ENCODE measurements at places on chromosomes 1 and 21.

DNA sequence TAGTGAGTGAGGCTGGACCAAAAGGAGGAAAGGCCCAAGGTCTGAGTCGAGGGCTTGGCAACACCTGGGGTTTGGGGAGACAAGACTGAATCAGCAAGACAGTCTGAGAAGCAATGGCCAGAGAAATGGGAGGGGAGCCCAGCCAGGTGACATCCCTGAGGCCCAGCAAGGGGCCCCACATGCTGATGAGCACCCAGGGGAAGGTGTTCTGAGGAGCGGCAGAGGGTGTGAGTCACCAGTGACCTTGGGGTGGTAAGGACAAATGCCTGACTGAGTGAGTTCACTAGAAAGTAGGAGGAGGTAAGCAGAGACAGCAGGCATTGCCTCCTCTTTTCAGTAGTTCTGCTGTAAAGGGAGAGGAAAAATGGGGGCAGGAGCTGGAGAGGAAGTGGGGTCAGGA lies 192.4 kb upstream of the GALNT2 start:
- DNase-seq = no peak

DNA sequence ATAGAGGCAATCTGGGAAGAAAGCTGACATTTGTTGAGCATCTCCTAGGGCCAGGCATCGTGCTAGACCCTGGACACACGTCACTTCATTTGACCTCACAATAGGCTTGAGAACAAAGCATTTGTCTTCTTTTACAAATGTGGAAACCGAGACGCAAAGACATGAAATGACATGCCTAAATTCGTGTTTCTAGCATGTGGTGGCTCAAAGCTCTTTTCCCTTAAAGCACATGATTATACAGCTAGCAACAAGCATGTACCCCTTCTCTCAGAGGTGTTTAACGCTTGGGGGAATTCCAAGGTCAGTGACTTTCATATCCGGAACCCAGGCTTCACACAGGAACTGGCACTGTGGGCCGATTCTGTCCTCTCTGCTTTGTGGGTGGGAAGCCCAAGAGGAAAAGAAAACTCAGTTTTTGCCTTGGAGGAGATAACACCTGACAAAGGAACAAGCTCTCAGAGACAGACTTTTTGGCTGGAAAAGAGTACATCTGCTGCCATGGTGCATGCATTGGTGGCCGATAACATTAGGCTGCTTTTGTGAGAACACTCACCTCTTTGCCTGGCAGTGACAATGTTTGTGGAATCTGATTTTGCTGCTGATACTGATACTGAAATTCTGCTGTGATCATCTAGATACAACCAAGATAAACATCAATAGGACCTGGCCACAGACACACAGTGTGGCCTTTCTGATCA lies 15.4 kb upstream of the CD2 start:
- no peak for DNase-seq

GRCh38 chr1:246530482-246530881 lies 23.4 kb upstream of the SMYD3 start:
- DNase-seq = no peak

DNA sequence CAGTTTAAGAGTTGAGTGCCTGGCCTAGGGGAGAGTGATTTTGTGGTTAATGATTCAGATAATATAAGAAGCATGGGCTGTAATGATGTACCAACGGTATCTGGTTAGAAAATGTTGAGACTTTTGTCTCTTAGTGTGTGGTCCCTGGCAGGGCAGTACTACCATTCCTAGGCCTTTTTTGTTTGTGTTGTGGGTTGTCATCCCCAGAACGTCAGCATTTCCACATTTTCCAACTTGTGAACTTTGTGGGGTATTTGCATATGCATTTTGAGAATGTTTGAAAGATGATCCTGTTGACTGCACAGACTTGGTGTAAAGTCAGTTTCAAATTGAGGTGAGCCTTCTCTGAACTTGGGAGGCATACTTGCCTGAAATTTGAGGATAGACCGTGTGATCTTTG lies 11.4 kb downstream of the NEK7 start:
- no peak for DNase-seq

DNA sequence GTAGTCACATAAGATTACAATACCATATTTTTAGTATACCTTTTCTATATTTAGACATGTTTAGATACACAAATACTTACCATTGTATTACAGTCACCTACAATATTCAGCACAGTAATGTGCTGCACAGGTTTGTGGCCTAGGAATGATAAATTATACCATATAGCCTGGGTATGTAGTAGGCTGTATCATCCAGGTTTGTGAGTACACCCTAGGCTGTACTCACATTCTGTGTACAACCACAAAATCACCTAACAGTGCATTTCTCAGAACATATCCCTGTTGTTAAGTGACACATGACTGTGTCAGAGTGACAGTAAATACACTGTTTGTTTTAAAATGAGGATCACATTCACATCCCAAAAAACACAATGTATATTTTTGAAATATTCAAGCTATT lies 11.2 kb downstream of the KRTAP21-3 start:
- no peak for DNase-seq

DNA sequence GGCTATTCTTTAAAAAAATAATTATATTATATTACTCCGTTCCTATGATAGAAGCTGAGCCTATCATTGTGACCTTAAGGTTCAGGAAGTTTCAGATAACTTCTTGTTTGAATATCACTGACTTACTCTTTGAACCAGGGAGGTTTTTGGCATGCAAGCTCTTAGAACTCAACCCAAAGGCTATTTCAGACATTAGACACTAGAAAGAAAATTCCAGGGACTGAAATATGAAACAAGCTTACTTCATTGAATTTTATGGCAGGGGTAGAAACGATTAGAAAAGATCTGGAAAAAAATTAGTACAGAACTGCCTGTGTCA lies 159.6 kb downstream of the DENND1B start:
- DNase-seq = no peak

- no peak for DNase-seq
These were observed 3.1 kb downstream of the TACSTD2 start for GRCh38 chr1:58573705-58574591.

- DNase-seq = no peak
These were observed 609.0 kb upstream of the PRMT6 start for GRCh38 chr1:106447466-106447865.

DNA sequence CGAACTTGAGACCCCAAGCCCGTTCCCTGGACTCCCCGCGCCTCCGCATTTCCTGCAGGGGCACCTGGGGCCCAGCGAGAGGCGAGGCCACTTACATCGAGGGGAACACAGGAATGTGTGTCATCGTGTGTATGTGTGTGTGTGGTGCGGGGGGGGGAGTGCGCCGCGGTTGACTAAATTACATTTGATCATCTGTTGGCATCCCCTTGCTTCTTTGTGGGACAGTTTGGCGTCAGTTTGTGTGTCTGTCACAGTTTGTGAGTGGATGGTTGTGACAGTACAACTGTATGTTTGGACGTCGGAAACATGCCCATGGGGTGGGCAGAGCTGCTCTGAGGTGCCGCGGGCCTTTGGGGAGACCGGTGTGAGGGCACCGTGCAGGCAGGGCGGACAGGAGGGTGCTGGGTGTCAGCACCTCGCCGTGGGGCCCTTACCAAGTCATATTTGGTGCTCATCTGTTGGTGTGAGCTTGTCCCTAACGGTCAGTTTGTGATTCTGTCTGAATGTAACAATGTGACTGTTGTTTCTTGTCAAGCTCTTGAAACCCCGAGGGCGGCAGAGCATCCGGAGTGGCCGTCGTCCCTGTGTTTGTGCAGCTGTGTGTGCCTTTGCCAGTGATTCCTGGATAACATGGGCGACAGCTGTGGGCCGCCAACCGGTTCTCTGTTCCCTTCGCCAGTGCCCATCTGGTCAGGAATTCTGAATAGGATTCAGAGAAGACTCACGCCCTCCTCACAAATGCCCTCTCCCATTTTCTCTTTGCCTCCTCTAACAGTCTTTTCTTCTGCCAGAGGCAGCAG lies 899 bp downstream of the OPRD1 start:
- peak; percentile 13 for DNase-seq

DNA sequence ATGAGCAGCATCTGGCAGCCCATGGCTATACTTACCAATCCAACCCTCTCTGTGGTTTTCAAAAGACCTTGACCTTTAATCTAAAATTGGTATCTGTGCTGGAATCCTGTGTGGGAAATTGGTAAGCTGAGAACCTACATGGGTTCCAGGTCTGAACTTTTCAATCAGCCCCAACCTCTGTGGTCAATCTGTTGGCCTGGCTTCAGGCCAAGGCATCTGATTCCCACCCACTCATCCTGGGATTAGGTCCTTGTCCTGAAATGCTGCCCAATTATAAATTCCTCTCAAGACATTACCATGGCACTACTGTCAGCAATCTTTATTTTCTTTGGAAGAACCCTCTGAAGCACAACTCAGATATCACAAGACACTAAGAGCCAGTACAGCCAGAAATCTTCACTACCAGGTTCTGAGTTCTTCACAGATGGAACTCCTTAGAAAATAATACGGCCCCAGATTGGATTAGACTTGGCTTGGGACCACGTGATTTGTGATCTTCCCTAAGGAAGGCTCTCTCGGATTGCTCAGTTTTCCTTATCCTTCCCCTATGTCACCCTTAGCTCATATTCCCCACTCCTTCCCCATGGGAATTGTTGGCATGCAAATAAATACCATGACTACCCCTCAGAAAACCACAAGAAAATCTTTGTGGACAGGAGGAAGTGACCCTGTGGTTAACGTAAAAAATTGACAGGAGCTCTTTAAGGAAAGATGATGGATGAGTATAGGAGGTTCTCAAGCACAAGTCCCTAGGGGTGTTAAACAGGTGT lies 207.9 kb upstream of the ST6GALNAC5 start:
- no peak for DNase-seq

- DNase-seq = no peak
These were observed 64.7 kb downstream of the MPZL1 start for GRCh38 chr1:167786502-167786901.

- no peak for DNase-seq
These were observed 166.8 kb downstream of the BACH1 start for GRCh38 chr21:29465546-29465945.

DNA sequence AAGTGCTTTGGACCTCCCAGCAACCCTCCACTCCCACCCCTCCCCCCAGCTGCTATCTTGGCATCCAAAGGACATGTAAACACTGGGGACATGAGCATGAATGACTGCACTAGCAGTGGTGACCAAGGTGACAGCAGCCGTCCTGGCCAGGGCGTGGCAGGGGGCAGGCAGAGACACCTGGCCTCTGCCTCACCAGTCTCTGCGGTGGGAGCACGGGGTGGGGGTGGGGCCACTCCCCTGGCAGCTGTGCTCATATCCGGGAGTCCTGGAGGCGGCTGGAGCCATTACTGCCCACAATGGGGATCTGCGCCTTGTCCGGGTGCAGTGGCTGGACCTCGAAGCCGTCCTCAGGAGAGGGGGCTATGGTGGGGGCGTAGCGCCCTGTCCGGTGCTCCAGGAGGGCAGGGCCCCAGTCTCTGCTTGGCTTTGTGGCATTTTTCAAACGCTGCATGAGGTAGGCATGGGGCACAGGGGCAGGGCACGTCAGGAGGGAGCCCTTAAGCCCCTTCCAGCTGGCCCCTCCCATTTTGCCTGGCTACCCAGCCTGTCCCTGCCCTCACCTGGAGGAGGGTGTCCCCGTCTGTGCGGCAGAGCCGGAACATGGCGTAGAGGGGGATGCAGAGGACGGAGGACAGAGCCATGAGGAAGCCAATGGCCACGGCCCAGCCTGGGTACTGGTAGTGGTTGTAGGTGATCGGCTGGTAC lies 6.0 kb downstream of the CCDC24 start:
- no peak for DNase-seq

GRCh38 chr1:82927753-82928152 lies 1071.2 kb downstream of the TTLL7 start:
- no peak for DNase-seq

- DNase-seq = no peak
These were observed 54.7 kb downstream of the LHX8 start for GRCh38 chr1:75188892-75189291.

- DNase-seq = no peak
These were observed 25.2 kb upstream of the VTCN1 start for GRCh38 chr1:117235863-117236465.

DNA sequence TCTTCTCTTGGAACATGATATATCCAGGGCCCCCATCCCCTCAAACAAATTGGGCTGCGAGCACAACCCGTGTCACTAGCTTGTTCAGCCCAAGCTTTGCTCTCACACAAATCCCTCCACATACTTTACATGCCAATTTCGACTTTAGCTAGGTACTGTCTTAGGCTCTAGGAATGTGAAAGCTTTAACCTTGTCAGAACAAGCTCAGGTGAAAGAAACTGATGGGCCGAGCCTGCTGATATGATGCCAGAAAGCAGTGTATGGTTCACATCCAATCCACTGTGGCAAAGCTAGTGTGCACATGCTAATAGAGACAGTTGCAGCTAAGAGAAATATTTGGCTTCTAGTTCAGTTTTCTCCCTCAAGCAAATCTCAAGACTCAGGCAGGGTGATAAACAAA lies 79.5 kb downstream of the TNFSF18 start:
- no peak for DNase-seq

DNA sequence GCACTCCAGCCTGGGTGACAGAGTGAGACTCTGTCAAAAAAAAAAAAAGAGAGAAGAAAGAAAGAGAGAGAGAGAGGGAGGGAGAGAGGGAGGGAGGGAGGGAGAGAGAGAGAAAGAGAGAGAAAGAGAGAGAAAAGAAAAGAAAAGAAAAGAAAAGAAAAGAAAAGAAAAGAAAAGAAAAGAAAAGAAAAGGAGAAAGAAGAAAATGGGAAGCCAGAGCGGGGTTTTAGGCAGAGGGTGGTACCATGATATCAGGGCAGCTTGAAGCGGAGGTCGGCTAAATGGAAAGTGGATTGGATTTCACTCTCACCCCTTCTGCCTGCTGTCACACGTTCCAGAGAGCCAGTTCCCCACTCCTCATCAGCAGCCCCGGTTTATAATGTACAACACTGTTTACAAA lies 1.9 kb downstream of the TMCO4 start:
- DNase-seq = no peak

DNA sequence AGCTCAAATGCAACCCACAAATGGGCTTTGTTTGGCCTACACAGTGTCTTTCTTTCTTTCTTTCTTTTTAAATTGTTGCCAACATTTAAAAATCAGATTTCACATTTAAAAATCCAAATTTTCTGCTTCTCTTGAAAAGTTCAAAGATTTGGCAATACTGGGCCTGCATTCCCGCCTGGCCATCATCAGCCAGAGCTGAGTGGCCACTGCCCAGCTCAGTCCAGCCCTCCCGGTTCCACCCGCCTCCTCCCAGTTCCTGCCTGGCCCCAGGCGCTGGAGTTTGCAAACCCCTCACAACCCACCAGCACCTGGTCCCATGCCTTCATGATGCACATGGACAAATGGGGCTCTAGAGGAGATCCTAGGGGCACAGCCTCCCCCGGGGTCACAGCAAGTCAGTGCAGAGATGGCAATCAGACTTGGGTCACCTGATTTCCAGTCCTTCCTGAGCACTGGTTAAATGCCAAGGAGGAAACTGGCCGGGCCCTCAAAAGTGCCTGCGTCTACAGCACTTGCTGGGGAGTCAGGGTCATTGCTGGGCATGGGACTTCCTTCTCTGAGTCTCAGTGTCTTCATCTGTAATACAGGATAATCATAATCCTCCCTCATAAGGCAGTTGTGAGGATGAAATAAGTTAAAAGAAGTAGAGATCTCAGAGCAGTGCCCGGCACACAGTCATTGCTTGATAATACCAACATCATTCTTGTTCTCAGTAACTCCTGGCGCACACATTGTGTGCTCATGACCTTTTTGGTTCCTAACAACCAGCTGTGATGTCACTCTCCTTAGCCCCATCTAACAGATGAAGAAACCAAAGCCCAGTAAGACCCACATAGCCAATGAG lies 41.0 kb upstream of the LAPTM5 start:
- no peak for DNase-seq

- no peak for DNase-seq
These were observed 259.6 kb upstream of the RRP15 start for GRCh38 chr1:218025454-218025853.
